ENCODE measurements at places on chromosomes 2 and 18.

- peak; percentile 76 for DNase-seq
Measured at GRCh38 chr2:200863782-200864175, 679 bp downstream of the CLK1 start.

DNA sequence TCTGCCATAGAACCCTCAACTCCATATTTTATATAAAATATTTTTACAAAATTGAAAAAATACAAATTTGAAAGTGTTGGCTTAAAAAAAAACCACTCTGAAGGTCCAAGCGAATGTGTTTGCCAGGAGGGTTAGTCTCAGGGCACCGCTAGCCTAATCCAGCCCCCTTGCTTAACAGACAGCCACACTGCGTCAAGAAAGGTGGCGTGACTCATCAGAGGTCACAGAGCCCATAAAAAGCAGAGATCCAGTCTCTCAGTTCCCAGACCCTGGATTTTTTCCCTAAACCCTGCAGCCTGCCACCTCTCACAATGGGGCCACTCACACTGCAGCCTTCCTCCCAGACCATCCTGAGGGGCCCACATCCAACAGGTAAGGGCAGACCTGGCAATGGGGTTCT is 3.9 kb upstream of the TNS1 start:
- no peak for DNase-seq

DNA sequence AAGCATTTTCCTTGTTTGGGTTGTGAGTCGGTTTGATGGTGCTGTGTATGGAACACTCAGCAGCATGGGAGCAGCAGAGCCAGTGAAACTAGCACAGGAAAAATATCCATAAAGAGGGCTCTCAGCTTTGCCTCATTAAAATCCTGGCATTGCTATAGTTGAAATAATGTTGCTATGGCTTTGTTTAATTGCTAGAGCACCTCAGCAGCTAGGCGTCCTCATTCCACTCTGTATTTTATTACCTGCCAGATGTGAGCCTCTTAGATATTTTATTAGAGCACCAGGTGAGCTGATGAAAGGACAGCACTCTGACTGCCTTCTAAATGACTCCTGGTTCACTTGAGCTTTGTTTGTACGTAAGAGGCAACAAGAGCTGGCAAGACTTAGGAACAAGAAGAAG is 232.4 kb downstream of the MTX2 start:
- no peak for DNase-seq

GRCh38 chr2:19801367-19802080 is 100.3 kb downstream of the TTC32 start:
- DNase-seq = no peak

GRCh38 chr18:24553571-24554285 is 93.3 kb downstream of the HRH4 start:
- no peak for DNase-seq

- no peak for DNase-seq
Measured at GRCh38 chr2:237704501-237705434, 77.4 kb downstream of the LRRFIP1 start.

DNA sequence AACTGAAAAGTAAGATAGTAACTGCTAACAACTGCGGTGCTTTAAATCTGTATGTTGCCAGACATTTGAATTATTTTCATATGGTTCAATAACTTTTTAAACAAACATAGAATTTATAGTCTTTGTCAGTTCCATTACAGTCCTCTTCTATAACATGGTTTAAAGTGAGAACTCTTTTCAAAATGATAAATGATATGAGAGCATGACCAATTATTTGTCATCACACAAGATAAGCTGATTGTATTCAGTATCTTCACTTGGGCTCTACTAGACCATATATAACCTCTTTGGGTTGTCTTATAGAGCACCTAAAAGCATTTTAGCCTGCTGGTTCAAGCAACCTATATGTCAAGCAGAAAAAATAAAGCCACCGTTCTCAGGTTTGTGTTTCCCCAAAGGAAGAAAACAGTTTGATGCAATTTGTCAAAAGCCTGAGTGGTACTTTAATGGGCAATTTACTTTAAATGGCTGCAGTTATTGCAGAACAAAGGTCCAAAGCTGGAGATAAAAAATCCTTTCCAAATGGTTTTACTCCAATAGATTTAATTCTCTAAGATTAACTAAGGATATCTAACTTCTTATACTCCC is 298.4 kb downstream of the FSIP2 start:
- no peak for DNase-seq

DNA sequence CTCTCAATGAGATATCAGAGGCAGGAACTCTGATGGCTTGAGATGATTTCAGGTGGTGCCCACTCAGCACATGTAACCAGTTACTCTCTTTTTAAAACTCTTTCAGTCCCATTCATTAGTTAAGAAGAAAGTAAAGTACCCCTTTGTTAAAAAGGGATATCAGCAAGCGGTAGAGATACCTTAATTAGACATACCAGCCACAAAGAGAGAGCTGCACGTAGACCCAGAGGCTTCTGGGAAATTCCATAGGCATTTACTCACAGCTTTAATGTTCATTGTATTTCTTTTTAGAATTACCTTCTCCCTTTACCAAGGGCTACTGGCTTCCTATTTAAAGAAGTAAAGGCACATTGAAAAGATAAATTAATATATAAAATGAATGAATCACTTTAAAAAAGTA is 63.3 kb downstream of the LYPD6B start:
- DNase-seq = no peak

- no peak for DNase-seq
Measured at GRCh38 chr2:20654535-20654813, 3.6 kb upstream of the HS1BP3 start.

GRCh38 chr2:78568782-78569373 is 456.6 kb upstream of the REG3G start:
- DNase-seq = no peak

DNA sequence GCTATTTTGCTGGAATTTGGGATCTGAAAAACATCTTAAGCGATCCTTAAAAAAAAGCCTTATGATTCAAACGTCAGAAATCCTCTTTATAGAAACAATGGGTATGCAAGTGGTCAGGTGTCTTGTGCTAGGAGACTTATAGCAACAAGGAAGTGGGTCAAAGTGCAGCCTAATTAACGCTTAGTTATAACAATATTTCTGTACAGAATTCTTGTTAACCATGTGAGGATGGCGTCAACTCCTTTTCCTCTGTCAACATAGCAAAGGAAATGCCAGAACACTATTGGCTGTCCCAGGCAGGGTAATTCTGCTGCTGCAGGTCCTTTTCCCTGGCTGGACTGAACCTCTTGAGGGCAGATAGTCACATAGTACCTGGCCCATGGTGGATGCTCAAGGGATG is 189.4 kb downstream of the MSH2 start:
- no peak for DNase-seq

GRCh38 chr2:57965961-57966360 is 80.6 kb upstream of the VRK2 start:
- DNase-seq = no peak
